ENCODE measurements at places on chromosomes 11 and 22.

GRCh38 chr11:61599968-61600710, 19.3 kb upstream of the SYT7 start:
- no peak for DNase-seq

DNA sequence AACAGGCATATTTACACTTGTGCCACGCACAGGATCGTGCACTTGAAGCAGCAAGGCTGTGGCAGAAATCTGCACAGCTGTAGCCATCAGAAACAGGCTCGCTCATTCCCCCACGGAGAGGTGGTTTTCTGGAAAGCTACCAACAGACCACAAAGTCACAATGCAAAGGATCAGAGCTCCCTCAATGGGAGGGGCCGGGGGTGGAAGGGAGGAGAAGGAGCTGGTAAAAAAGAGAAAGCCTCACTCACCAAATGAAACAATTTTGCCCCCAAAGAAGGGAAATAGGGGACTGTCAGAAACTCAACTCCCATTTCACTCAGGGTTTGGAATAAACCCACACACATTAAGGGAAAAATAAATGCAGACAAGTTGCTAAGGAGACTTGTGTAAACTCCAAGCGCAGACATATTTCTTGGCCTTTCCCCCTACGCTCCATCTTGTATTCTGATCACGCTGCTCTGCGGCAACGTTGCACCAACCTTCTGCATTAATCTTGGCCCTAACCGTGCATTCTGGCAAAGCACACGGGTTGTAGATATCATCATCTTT, 43.2 kb upstream of the BLID start:
- no peak for DNase-seq

- no peak for DNase-seq
Measured at GRCh38 chr22:39896313-39896996, 2.9 kb upstream of the ENTHD1 start.

GRCh38 chr22:41731609-41732008, 32.3 kb downstream of the MEI1 start:
- DNase-seq, result no peak

DNA sequence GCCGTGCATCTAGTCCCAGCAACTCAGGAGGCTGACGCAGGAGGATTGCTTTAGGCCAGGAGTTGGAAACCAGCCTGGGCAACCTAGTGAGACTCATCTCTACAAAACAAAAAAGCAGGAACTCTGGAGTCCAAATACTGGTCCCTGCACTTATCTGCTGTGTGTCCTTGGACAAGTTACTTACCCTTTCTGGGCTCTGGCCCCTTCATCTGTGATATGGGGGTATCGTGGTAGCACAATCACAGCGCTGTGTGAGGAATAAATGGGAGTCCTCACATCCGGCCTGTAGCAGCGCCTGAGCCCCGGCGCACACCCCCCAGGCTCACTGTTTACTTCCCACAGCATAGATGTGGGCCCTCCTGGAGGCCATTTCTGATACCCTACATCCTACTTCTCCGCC, 44.2 kb upstream of the MYH9 start:
- DNase-seq, result no peak

DNA sequence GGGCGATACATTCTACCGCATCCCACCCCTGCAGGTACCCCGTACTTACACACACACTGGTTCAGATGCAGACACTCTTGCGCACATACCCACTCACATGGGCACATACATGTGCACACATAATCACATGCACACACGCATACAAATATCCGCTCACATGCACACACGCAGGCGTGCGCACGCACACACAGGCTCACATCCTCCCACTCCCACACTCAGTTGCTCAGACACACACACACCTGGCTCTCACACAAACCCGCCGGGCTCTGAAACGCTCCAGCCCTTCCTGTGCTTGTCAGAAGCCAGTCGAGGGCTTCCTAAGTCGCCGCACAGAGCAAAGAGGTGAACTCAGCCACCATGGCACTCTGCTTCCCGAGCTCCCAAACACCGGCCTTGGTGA, 164.5 kb downstream of the CRYBB2 start:
- DNase-seq, result no peak

- DNase-seq, result no peak
Measured at GRCh38 chr11:3855808-3856491, 486 bp downstream of the STIM1 start.

- no peak for DNase-seq
Measured at GRCh38 chr11:126288237-126288636, 5.3 kb downstream of the TIRAP start.

DNA sequence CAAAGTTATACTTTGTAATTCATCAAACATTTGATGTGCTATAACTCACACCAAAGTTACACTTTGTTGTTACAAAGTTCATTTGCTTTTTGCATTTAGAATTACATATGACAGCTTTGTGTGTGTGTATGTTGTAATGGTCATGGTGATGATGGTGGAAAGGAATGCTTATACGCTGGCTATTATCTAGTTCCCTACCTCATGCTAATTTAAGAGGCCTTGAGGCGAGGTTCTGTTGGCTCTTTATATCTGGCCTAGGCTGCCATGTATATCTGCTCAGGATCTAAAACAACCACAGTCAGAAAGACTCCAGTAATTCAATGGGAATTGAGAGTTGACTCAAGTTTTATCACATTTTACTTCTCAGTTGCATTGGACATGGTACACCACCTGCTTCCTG, 123.4 kb downstream of the SLC17A6 start:
- no peak for DNase-seq

DNA sequence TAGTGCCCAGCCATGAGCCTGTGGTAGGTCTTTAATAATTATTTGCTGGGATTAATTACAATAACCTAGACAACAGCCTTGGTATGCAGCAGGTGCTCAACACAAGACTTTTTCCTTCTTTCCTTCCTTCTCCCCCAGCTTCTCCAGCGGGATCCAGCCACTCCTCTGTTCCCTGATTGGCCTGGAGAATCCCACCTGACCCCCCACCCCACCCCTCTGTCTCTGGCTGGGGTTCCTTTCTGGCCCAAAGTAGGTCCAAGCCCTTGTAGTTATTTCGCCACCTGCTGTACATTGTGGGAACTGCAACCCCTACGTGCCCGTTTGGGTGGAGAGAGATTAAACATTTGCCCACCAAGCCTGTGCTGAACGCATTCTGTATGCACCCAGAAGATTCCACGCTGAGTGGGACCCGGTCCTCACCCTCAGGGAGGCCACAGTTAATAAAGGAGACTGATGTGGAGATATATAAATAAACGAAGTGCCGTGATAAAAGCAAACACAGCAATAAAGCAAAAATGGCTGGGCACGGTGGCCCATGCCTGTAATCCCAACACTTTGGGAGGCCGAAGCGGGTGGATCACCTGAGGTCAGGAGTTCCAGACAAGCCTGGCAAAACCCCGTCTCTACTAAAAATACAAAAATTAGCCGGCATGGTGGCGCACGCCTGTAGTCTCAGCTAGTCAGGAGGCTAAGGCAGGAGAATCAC, 32.1 kb upstream of the DGKZ start:
- DNase-seq, result peak; percentile 53

GRCh38 chr11:20243974-20244373, 83.7 kb upstream of the DBX1 start:
- DNase-seq, result no peak

DNA sequence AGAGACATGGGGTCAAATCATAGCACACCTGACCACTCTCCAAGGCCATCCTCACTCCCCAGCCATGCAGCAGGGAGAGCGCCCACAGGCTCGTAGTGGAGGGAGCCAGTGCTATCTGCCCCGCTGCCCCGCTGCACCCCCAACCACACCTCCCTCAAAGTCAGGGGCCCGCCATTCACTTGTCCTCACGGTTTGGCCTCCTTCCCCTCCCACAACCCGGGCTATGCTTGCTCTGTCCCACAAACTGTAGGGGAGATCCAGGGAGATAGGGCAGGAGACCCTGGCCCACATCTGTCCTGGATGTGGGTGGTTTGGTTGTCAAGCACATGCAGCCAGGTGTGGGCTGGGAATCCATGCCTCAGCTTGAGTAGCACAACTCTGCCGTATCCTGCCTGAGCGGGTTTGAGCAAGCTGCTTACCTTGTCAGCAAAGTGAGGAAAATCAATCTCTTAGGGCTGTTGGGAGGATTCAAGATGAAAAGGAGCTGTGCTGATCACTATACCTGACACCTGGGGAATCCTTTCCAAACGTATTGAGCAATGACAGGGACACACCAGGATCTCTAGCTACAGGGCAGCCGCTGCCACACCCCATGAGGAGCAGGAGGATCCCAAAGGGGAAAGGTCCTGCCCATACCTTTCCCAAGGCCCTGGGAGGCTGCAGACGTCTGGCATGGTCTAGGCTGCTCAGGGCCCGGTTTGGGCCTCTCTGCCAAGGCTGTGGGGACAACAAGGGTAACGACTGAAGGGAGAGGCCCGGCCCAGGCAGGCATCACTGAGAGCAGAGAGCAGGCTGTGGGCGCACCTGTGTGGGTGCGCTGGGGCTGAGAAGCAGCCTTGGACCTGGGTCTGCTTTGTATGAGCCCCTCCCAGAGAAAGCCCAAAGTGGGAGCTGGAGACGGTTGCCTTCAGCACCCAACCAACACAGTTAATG, 23.3 kb downstream of the KCNJ5 start:
- DNase-seq, result no peak

GRCh38 chr11:109783840-109784239, 309.4 kb upstream of the ZC3H12C start:
- no peak for DNase-seq

- no peak for DNase-seq
Measured at GRCh38 chr11:64729851-64730382, 6.9 kb upstream of the NRXN2 start.

DNA sequence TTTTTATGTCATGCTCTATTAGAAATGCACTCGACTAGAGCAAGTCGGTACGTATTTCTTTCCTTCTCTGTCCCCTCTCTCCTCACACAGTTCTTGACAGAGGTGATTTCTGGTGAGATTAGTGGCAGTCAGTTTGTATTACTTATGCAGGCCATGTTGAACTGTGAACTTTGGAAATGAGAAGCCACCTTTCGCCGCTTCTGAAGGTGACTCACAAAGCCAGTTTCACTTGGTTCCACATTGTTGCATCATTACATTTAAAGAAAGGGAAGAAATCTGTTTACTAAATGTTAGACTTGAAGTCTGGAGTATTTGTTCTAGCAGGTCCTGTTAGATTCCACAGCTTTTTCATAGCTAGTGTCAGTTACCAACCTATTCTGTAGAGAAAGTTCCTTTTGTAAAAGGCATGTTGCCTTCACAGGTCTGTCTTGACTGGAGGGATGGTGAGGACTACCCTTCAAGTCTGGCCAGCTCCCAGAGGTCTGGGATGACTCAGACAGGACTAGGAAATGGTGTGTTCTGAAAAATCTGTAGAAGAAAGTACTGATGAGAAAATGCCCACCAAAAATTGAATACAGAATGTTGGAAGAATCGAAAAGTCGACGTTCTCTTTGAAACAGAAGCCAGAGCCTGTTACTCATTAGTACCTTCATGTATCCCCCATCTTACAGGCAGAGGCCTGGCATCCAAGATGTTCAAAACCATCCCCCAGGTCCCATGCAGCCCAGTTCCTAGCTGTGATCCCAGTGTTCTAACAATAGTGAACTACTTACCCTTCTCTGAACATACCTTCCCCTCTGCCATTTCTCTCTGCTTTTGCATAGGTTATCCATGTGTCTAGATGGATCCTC, 181.4 kb downstream of the DBX1 start:
- no peak for DNase-seq

DNA sequence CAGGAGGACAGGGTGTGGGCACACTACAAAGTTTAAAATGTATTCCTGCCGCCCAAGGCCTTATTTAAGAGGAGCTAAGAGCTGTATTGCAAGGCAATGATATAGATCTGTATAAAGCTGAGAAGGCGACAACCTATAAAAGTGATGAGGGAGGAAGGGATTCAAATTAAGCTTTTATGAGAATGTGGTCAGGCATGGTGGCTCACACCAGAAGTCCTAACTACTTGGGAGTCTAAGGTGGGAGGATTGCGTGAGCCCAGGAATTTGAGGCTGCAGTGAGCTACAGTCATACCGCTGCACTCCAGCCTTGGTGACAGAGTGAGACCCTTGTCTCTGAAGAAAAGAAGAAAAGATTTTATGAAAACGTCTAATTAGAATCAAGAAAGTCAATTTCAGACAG, 9.7 kb upstream of the GLB1L3 start:
- no peak for DNase-seq

GRCh38 chr22:19621373-19622060, 92.8 kb upstream of the SEPTIN5 start:
- no peak for DNase-seq

GRCh38 chr11:44973632-44974401, 23.1 kb upstream of the TP53I11 start:
- DNase-seq, result no peak

DNA sequence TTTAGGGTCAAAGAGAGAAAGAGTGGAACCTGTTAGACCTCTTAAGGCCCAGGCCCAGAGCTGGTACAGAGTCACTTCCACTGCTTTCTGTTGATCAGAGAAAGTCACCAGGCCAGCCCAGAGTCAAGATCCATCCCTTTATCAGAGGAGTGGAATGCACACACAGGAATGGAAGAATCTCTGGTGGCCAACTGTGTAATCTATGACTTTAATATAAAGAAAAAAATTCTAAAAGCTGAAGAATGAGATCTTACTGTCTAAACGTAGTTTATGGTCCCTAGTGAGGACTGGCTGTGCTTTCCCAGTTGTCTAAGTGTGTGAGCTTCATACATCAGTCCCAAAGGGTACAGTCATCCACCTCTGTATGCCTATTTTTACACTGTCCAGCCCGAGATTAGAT, 51.0 kb downstream of the PPFIBP2 start:
- no peak for DNase-seq

GRCh38 chr11:102620818-102621561, 4.1 kb downstream of the MMP20 start:
- no peak for DNase-seq

DNA sequence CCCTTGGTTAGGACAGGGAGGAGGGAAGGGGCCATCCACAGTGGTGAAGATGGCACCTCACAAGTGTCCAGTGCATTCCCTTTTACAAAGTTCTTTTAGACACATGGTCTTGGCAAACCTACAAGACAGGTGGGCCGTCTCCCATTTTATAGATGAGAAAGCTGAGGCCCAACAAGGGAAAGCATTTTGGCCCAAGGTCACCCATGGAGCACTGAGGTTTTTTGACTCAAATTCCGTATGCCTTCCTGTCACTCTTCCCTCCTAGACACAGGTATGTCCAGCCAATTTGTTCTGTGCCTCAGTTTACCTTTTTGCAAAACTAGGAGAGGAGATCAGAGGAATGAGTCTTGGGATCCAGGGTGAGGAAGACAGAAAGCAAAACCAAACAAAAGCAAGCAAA, 1.2 kb downstream of the C1QTNF4 start:
- DNase-seq, result no peak

DNA sequence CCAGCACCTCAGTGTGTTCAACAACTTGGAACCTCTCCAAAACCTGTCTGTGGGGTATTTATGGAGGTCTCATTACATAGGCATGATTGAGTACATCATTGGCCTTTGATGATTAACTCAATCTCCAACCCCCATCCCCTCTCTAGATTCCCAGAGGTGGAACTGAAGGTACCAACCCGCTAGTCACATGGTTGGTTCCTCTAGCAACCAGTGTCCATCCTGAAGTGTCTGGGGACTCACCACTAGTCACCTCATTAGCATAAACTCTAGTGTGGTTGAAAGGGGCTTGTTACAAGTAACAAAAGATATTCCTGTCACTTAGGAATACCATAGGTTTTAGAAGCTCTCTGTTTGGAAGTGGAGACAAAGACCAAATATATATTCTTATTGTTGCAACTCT, 40.3 kb downstream of the SIK2 start:
- DNase-seq, result no peak

GRCh38 chr11:118055966-118056365, 20.9 kb upstream of the TMPRSS4 start:
- DNase-seq, result no peak

All from stimulated activated CD8-positive, alpha-beta memory T cell treated with anti-CD3 and anti-CD28 coated beads, Interleukin-2, amount 100 ng/mL, for 1 hour (primary cell).